ENCODE measurements at places on chromosomes 7 and 10. TPM values are rescaled to one million over a fixed set of nuclear protein-coding genes. Genes with fewer than 3 reads are reported as not detected.
A peak's percentile ranks its signal among the peaks of the same experiment; 100 is the strongest.

GRCh38 chr10:1957057-1957456, 219.7 kb upstream of the ADARB2 start:
- no peak for DNase-seq

DNA sequence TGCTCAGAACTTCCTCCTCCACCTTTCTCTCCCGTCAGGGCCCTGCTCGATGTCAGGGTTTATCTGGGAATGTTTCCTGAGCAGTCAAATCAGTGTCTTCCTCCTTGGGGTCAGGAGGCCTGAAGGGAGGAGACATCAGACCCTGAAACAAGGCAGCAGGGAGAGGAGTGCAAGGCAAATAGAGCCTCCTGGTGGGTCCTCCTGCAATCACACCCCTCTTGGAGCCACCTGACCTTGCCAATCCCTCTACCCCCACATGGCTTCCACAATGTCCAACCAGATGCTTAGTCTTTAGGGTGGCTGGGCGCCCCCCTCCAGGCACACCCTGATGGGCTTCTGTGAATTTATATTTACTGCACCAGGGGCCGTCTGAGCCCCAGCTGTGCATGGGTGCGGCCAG, 12.2 kb downstream of the GPR26 start:
- no peak for DNase-seq

- no peak for DNase-seq
Observed at GRCh38 chr10:29701306-29701705, 66.5 kb upstream of the SVIL start.

GRCh38 chr7:77351539-77352004, 64.6 kb downstream of the GSAP start:
- peak; percentile 30 for DNase-seq

DNA sequence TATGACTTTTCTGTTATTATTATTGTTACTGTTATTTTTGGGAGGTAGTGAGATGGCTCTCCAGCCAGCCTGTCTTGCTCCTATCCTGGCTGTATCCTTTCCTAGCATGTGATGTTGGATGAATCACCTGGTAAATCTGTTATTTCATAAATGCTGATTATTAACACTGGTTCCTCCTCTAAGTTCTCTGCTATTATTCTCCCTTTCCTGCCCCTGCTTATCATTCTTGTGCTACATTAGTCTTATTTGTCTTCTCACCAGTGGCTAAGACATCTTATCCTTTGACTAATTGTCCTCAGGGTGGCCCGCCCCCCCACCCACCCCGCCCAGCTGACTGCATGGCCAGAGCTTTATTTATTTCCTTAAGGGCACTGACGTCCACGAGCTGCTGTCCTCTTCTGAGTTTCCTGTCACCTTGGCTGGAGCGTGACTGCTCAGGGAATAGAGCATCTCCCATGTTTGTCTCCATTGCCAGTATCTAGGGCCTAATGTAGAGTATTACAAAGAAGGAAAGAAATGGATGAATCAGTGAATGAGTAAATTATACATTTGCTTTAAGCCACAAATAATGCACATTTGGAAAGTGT, 110.1 kb upstream of the KLF6 start:
- DNase-seq, result no peak

GRCh38 chr7:110867771-110868170, 223.2 kb upstream of the LRRN3 start:
- DNase-seq, result no peak

GRCh38 chr7:134368851-134369544, 52.3 kb upstream of the SLC35B4 start:
- peak; percentile 84 for DNase-seq

DNA sequence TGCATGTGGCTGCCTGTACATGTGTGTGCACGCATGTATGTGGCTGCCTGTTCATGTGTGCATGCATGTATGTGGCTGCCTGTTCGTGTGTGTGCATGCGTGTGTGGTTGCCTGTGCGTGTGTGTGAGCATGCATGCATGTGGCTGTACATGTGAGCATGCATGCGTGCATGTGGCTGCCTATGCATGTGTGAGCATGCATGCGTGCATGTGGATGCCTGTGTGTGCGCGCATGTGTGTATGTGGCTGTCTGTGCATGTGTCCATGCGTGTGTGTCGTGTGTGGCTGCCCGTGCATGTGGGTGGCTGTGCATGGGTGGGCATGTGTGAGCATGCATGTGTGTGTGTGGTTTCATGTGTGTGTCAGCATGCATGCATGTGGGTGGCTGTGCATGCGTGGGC, 218.3 kb downstream of the ELFN1 start:
- no peak for DNase-seq

DNA sequence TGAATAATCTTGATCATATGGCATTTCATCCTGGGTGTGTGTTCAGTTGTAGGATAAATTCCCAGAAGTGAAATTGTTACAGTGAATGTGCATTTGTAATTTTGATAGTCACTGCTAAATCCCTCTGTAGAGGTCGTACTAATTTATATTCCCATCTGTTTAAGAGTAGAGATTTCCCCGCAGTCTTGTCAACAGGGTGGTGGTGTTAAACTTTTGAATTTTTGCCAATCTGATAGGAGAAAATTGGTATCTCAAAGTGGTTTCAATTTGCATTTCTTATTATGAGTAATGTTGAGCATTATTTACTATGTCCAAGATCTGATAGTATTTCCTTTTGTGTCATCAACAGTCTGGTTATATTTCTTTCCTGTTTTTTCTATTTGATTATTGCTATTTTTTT, 101.7 kb downstream of the AUTS2 start:
- no peak for DNase-seq

- DNase-seq, result no peak
Observed at GRCh38 chr10:14414901-14415300, 84.2 kb upstream of the FRMD4A start.

- DNase-seq, result no peak
Observed at GRCh38 chr10:114234132-114234531, 4.9 kb upstream of the VWA2 start.

- peak; percentile 30 for DNase-seq
Observed at GRCh38 chr7:8295638-8296361, 33.8 kb upstream of the ICA1 start.

GRCh38 chr7:68107968-68108367, 1111.3 kb downstream of the TYW1 start:
- no peak for DNase-seq

DNA sequence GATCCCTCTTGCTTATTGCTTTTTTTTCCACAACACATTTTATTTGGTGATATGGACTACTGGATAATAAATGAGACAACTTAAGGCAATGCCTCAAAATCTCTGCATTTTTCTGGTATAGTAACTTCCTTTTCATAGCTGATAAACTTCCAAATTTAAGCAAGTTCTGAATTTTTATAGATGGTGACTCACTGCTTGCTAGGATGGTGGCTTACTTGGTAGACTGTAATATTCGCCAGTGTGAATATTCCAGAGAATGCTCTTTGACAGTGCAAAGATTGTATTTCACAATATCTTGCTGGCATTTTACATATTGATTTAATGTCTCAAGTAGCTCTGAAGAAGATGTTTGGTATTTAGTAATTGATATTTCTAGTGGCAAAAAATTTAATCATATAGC, 472.4 kb downstream of the TFEC start:
- DNase-seq, result no peak

GRCh38 chr7:42947521-42947920, 15.3 kb downstream of the MRPL32 start:
- DNase-seq, result no peak

Gene TBXAS1
- 7.9 TPM for polyA plus RNA-seq

Gene HOGA1
- polyA plus RNA-seq, result not detected

Gene OPALIN
- polyA plus RNA-seq, result not detected

Gene GHRHR
- polyA plus RNA-seq, result 0.33 TPM

Gene PTPRE
- polyA plus RNA-seq, result 4.4 TPM

Gene ERVW-1
- not detected for polyA plus RNA-seq

Gene UPK3B
- polyA plus RNA-seq, result 4.0 TPM

Gene CTAGE8
- polyA plus RNA-seq, result 0.68 TPM

Data from stomach (tissue), 19 donors.